Dermis blood vessel endothelial cell (primary cell): ENCODE measurements at places on chromosomes 6 and 20. TPM values are rescaled to one million over a fixed set of nuclear protein-coding genes. Genes with fewer than 3 reads are reported as not detected.

The PLEKHG1 gene
- total RNA-seq = 42.3 and 74.5 TPM in 2 replicates

The WTAP gene
- 96.4 and 131 TPM in 2 replicates for total RNA-seq

The SLC32A1 gene
- 0.05 TPM in 1 of 2 replicates, not detected in the other for total RNA-seq

The HCK gene
- not detected in 2 replicates for total RNA-seq

The TFAP2D gene
- not detected in 2 replicates for total RNA-seq

The DNAH8 gene
- total RNA-seq = under 0.01 and 0.05 TPM in 2 replicates

The FUT9 gene
- not detected in 2 replicates for total RNA-seq

The SIRPB2 gene
- 0.51 and 1.3 TPM in 2 replicates for total RNA-seq

The GABRR1 gene
- total RNA-seq = not detected in 2 replicates

The CST2 gene
- not detected in 2 replicates for total RNA-seq

The FRK gene
- 0.05 and 0.17 TPM in 2 replicates for total RNA-seq

The GHRH gene
- not detected in 2 replicates for total RNA-seq

The RSPO3 gene
- under 0.01 and 0.19 TPM in 2 replicates for total RNA-seq

The OOEP gene
- not detected in 2 replicates for total RNA-seq

The DEFB127 gene
- total RNA-seq = not detected in 2 replicates

The DNAJC5 gene
- total RNA-seq = 90.9 and 98.3 TPM in 2 replicates

The ID1 gene
- total RNA-seq = 768 and 1,287 TPM in 2 replicates

The SLC22A7 gene
- total RNA-seq = not detected in 2 replicates

The MUCL3 gene
- not detected in 2 replicates for total RNA-seq

The IER3 gene
- 74.4 and 134 TPM in 2 replicates for total RNA-seq

The CAGE1 gene
- total RNA-seq = under 0.01 TPM in 1 of 2 replicates, not detected in the other

The SLC22A1 gene
- 0.05 and 0.17 TPM in 2 replicates for total RNA-seq

The BNIP5 gene
- total RNA-seq = not detected in 2 replicates

The CYP24A1 gene
- total RNA-seq = not detected in 2 replicates

The ANKRD66 gene
- total RNA-seq = not detected in 2 replicates

The SLC2A4RG gene
- total RNA-seq = 11.7 and 24.1 TPM in 2 replicates

The EYA2 gene
- total RNA-seq = not detected in 2 replicates

The TBC1D22B gene
- 9.5 and 12.1 TPM in 2 replicates for total RNA-seq

The ZBTB2 gene
- total RNA-seq = 8.0 and 10.6 TPM in 2 replicates

The DPPA5 gene
- not detected in 2 replicates for total RNA-seq

The C6orf132 gene
- total RNA-seq = under 0.01 TPM in 1 of 2 replicates, not detected in the other

The ZKSCAN8 gene
- total RNA-seq = 19.4 and 20.8 TPM in 2 replicates

The MAP7 gene
- 0.34 and 1.1 TPM in 2 replicates for total RNA-seq

The SULF2 gene
- total RNA-seq = 92.1 and 131 TPM in 2 replicates

The MOG gene
- total RNA-seq = not detected in 2 replicates
